Activated naive CD4-positive, alpha-beta T cell (primary cell): ENCODE measurements at places on chromosomes 7 and 10.

DNA sequence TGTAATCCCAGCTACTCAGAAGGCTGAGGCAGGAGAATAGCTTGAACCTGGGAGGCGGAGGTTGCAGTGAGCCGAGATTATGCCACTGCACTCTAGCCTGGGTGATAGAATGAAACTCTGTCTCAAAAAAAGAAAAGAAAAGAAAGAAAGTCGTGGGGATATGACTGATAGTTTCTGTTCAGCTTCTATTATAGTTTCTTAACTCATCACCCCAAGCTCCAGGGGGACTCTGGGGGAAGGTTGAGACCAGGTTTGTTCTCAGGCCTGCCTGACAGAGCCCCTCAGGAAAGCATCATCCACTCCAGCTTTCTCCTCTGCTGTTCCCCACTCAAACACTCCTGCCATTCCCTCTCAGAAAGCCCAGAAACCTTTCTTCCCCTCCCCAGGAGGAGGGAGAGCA lies 542.4 kb upstream of the GALNT17 start:
- no peak for DNase-seq

DNA sequence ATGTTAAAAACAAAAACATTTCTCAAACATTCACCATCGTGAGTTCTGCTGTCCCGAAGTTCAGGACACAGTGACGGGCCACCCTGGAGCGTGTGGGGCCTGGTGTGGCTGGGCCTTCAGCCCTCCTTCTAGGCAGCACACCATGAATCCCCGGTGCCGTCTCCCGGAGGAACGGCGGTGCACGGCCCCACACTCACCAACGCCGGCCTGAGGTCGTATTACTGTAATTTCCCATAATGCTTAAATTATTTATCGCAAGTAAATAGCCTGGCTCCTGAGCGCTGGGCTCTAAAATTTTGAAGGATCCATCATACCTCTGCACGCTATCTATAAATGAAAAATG lies 1.4 kb downstream of the STK32C start:
- no peak for DNase-seq

DNA sequence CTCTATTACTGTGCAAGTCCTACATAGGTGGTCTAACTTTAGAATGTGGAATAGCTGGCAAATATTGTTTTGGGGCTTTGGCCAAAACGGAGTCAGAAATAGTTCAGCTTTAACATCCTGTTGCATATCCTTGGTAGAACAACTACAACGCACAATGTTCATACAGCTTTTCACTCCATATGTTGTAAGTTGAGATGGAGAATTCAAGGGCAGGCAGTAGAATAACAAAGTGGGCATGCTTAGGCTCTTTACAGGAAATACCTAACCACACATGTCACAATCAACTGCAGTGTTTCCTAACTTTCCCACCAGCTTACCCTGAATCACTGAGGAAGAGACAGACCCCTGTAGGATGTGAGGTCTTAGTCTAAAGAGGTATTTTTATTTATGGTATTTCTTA lies 122.3 kb downstream of the PPP1R3A start:
- DNase-seq, result no peak

DNA sequence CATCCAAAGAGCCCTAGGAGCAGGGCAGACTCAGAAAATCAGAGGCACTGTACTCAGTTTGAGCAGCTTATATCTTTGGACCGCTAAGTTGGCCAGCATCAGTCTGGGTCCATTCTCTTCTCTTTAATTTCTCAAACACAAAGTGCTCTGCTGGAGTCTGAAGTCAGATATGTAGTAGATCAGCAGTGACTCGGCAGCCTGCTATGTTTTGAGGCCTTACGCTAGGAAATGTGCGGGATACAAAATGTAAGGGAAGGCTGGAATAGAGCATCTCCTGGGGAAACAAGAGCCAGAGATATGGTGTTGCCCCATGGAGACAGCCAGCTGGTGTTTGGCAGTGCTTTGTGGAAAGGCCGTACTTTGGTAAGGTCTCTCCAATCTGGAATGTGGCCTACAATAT lies 60.6 kb upstream of the VKORC1L1 start:
- DNase-seq, result no peak

DNA sequence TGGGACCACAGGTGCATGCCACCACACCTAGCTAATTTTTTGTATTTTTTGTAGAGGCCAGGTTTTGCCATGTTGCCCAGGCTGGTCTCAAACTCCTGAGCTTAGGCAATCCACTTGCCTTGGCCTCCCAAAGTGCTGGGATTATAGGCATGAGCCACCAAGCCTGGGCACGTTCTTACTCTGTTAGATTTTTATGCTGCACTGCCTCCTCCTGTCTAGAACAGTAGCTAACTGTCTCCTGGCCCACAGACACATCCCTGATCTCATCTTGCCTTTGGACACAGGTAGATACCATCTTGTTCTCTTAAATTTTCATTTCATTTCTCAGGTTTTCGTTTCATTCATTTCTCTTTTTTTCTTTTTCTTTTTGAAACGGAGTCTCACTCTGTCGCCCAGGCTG lies 41.1 kb downstream of the BLVRA start:
- DNase-seq, result no peak

DNA sequence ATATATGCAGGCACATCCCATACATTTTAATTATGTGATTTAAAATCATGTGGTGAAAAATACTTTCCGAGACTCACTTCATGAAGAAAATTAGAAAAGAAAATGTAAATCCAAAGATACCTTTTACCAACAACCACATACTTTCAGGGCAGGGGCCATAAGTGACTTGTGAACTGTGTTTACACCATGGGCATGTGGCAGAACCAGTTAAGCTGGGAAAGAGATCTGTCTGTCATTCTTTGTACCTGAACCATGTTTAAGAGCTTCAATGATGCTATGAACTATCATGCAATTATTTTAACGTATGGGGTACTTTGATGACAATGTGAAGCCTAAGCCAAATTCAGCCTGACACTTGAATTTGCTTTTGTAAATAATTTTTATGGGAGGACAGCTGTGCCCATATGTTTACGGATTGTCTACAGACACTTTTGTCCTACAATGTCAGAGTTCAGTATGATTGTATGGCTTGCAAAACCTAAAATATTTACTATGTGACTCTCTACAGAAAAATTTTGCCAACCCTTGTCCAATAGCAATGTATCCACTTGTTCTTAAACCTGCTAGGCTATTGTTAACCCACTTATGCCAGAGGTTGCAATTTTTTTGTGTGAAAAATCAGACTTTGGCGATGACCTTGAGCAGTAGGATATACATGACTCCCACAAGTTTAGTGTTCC lies 654.6 kb downstream of the TNS3 start:
- DNase-seq, result no peak

DNA sequence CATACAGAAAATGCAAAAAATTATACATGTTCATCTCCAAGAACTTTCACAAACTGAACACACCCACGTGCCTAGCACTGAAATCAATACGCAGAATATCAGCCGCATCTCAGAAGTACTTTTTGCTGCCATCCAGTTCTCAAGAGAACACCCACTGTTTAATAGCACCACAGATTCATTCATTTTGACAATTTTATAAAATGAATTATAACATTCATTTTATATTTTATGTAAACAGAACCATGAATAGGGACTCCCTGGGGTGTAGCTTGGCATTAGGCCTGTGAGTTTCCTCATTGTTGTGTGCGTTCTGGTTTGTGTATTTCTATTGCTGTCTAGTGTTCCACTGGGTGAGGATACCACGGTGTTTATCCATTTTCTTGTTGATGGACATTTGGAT lies 77.3 kb upstream of the PIP4K2A start:
- DNase-seq, result no peak

GRCh38 chr10:80204677-80205476 lies 460 bp downstream of the ANXA11 start:
- DNase-seq, result no peak

- no peak for DNase-seq
Observed at GRCh38 chr7:93374345-93374940, 142.3 kb downstream of the VPS50 start.

GRCh38 chr10:113993489-113993991 lies 50.1 kb upstream of the ADRB1 start:
- DNase-seq, result no peak

GRCh38 chr10:68897336-68897741 lies 3.8 kb upstream of the DDX50 start:
- no peak for DNase-seq

DNA sequence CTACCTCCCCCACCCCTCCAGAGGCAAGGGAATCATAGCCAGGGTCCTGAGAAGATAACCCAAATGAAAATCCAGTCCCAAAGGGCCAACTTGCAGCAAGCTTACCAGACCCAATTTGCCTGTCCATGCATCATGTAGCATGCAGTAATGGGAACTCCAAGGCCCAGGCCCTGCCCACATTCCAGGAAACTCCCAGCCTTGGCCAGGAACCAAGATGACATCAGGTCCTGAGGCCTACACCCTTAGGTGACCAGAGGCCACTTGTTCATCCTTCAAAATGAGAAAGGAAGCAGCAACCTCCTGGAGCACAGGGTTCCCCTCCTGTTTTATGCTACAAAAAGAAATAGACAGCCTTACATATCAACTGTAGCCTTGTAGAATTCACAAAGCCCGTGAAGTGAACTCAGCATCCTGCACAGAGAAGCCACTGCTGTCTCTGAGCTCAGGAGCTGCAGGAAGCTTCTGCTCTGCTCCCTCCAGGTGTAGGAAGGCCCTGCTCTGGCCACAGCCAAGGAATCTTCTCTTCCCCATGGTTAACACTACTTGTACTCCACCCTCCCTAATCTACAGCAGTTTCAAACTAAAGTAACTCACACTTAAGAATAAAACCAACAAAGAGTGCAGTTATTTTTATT lies 30.3 kb upstream of the GRB10 start:
- no peak for DNase-seq

DNA sequence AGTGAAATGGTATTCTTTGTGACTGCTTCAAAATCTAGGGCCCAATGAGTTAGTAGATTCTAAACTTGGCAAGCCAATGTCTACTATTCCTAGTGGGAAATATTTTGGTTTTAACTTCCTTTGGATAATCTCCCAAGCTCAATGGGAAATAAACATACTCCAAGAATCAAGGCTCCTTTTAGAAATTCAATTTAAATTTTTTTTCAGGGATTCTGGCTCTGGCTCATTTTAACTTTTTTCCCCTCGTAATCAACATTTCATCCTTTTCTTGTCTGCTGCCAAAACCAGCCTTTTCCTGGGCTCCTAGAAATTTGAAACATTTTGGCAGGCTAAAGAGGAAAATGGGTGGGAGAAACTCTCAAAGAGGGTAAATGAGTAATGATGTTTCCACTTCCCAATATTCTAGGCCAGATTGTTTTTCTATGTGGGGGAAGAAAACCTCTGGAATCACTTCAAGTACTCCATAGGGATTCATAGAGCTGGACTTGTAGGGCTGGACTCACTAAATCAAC lies 85.6 kb upstream of the AGR3 start:
- DNase-seq, result no peak

GRCh38 chr7:112225006-112225405 lies 18.5 kb downstream of the ZNF277 start:
- DNase-seq, result no peak

DNA sequence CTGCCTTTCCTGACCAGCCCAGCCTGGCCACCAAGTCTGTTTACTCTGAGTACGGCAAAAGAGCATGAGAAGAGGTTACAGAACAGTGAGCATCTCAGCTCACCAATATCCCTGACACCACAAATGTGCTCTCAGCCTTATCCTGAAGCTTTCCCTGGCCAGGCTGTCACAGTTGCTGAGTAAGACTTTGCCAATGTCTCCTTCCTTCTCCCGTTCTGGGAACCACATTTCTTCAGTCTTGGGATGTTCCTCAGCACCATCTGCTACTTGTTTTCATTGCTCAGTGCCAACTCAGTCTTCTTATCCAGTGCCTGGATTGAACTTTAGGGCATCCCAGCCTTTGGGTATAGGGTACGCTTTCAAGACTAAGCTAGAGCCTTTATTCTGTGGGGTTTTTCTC lies 7.1 kb upstream of the KCNIP2 start:
- DNase-seq, result no peak

DNA sequence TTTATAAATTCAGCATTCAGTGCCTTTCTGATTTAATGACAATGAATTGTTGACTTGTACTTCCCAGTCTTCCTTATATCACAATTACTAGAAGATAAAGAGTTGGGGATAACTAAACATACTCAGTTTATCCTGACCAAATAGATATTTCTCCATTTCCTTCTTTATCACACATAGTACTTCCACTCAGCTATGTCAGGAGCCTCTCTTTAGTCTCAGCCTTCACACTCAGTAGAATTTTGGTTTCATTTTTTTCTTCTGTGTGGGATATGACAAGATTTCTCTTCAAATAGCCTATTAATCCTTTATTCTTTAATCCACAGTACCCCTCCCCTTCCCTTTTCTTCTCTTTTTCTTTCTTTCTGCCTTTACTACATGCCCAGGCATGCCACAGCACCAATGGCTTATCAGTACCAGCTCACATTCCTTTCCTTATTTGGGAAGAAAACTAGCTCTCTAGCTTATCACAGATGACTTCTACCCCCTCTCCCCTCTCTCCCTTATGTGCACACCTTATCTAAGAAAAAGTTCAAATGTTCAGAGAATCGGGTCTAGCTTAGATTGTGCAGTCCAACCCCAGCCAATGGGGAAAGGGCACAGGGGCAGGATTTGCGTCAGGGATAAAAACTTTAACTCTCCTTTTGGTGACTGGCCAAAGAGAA lies 109.0 kb downstream of the PHF14 start:
- DNase-seq, result no peak

- DNase-seq, result no peak
Observed at GRCh38 chr10:63976538-63976937, 455.3 kb downstream of the REEP3 start.

- no peak for DNase-seq
Observed at GRCh38 chr7:7159063-7159658, 23.2 kb upstream of the C1GALT1 start.

DNA sequence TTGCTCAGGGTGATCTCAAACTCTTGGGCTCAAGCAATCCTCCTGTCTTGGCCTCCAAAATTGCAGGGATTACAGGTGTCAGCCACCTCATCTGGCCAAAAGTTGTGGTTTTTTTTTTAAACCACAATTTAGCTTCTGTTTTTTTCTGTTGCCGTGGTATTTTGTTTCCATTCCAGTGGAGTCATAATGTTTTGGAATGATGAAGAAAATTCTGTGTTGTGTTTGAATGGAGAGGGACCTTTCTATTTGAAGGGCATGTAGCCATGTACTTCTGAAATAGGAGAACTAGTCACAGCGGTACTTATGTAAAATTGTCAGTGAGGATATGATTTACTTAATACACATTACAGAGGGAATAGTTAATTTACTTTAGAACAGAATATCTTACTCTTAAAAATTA lies 201.3 kb downstream of the ARL4A start:
- no peak for DNase-seq

DNA sequence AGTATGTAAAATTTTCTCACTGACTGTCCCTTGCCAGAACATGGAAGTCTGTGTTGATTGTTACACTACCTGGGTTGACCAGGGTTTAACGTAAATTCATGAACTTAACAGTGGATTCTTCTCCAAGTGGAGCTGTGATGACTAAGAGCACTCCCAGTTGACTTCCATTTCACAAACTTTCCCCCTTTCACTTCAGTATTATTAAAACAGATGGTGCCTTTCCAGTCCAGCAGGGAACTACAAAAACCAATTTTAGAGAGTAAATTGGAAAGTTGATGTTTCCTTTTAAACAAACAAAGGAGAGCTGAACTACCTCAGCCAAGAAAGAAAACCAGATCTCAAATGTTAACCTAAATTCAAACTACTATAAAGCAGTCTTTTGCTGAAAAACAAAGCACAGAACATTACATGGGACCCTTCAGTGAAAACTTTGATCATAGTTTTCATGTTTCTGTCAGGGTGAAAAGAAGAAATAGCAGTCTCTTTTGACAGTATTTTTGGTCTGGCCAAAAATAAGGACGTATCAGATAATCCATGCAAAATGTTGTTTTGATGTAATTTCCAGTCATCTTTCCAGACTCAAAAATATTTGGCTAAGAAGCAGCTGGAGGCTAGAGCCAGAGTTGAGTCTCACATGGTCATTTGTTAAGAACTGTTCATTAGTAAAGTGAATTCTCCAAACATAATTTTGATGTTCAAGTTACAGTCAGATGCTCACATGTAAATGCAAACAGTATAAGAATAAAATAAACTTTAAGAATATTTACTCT lies 479.9 kb upstream of the AKR1E2 start:
- no peak for DNase-seq
